ENCODE measurements at places on chromosomes 16 and 17.

DNA sequence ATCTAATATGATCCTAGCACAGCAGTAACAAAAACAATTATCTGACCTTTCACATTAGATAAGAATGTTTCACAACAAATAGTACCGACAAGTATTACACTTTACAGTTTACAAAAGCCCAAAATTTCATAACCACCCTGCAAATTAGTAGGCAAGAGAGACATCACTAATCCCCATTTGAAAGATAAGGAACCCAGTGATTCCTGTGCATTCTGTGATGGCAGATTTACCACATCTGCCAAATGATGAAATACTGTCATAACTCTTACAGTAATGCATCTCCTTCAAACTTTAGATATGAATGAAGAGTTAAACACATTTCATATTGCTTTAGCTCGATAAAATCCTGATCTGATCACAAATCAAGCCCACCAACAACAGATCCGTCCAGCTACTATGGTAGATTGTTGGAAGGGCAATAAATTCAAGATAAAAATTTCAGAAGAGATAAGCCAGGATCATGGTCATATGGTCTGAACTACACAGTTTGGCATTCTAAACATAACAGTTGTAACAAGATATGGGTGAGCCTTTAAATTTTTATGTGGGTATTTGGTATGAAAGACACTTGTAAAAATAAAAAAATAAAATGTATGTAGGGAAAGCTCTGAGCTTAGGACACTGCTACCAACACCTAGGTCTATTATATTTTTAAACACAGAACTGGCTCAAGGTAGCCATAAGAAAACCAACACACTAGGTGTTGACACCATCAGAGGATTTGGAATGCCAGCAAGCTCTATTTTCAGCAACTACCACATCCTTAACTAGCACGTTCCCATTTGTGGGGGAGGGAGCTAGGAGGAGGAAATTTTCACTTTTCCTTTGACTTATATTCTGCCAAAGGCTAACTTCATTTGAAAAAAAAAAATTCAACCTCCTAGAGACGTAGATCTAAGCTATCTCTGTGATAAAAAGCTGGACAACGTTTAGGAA is 9.3 kb downstream of the YWHAE start:
- DNase-seq = no peak

GRCh38 chr16:88532434-88533241 is 37.6 kb upstream of the ZC3H18 start:
- no peak for DNase-seq

- no peak for DNase-seq
These were observed 6.4 kb downstream of the AOC3 start for GRCh38 chr17:42857389-42857788.

GRCh38 chr17:4590981-4591453 is 6.7 kb downstream of the SMTNL2 start:
- no peak for DNase-seq

DNA sequence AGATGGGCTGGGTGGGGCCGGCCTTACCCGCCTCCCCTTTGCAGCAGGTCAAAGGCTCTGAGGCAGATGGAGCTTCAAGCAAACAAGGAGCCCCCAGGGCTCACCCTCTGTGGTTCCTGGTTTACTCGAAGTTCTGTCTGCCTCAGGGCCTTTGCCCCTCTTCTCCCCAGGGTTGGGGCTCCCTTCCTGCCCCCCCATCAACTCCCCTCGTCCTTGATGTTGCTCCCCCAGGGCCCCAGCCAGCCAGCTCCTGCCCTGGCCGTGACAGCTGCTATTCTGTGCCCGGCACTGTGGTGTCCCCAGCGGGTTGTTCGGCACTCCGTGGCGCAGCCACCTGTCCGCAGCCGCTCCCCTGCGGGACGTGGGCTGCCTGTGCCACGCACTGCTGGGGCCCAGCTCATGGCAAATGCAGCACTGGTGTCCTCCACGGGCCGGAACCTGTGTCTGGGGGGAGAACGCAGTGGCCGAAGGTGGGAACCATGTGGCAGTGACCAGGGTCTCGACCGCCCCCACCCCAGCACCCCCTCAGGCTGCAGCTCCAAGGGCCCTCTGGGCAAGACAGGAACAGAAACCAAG is 4.3 kb upstream of the METRN start:
- no peak for DNase-seq

- DNase-seq = no peak
These were observed 62.6 kb downstream of the PRKCA start for GRCh38 chr17:66364990-66365490.

DNA sequence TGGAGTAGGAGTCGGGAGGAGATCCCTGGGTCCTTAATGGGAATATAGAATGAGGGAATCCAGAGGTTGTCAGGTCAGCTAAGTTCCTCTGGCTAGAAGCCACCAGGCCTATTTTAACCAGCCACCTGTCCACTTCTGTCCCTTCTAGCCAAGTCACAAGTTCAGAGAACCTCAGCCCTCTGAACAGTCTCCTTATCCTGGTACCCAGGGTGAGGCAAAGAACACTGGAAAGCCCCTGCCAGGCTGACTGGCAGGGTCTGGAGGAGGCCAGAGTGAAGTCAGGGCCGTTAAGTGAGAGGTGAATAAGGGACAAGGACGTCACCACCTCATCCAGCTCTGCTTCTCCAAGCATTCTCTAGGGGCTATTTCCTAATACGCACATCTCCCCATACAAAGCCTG is 2.7 kb downstream of the CTDNEP1 start:
- DNase-seq = no peak

- DNase-seq = peak; percentile 34
These were observed 74.2 kb downstream of the VPS53 start for GRCh38 chr17:640436-640835.

GRCh38 chr16:83143788-83144187 is 517.0 kb downstream of the CDH13 start:
- no peak for DNase-seq

DNA sequence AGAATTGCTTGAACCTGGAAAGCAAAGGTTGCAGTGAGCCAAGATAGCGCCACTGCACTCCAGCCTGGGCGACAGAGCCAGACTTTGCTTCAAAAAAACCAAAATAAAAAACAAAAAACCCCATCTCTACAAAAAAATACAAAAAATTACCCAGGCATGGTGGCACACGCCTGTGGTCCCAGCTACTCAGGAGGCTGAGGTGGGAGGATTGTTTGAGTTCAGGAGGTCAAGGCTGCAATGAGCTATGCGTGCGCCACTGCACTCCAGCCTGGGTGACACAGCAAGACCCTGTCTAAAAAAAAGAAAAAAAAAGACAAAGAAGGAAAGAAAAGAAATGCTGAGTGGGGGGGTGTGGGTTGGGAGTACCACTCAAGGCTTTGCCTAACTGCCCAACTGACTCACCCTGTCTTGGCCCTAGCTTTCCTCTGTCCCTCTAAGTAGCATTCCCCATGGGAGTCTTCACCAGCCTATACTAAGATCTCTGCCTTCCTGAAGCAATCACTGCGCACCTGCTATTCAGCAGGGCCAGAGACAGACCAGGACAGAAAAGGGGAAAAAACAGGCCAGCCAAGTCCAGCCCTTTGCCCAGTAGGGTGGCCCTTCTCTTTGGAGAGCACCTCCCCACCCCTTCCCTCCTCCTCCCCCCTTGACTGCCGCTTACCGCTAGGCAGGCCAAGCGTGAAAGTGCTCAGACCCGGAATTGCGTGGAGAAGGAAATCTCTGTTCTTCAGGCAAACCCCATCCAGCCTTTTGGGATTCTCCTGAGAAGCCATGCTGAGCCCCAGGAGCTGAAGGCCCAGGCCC is 45.8 kb downstream of the RTN4RL1 start:
- DNase-seq = no peak

- DNase-seq = no peak
These were observed 40.1 kb upstream of the USP7 start for GRCh38 chr16:9003763-9004162.

DNA sequence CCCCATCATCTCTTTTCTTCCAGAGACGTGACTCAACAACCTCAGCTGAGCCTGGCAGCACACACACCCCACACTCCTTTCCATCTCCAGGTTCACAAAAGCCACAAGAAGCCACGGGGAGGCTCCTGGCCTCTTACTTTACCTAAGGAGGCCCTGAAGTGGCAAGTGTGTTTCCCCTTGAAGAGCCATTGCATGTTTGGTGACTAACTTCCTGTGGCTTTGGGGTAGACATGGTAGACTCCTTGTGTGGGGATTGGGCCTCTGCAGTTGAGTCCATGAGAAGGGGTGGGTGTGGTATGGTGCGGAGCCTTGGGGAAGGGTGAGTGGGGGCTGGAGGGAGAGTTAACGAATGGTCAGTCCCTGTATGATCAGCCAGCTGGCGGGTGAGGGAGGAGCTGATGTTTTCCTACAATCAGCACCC is 24.2 kb downstream of the SAP30BP start:
- DNase-seq = no peak

DNA sequence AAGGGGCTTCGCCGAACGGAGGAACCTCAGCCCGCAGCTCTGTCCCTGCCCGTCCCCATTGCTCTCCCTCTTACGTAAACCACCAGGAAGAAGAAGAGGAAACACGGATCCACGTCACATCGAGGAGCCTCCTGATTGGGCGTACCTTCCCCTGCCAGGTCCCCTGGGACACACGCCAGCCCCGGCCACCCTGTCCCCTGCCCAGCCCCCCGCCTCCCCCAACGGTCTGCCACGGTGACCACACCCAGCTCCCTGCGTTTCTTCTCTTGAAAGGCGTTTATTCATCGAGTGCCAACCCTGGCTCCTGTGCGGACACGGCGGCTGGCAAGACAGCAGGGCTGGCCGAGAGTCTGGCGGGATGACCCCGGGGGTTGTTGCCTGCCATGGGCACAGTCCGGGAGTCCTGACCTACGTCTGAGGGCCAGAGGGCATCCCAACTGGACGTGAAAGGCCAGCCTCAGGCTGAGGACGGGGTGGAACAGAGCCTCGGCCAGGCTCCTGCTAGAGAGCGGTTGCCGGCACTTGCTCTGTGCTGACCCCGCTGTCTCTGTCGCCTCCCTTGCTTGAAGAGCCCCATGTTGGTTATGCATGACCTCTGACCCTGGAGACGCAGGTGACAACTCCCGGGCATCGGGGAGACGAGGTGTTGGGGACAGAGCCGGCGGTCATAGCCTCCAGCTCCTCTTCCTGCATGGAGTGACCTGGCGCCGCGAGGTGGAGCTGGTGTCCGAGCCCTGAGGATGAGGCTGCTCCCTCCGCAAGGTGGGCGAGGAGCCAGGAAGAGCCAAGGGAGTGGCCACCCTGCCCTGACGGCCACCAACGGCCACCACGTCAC is 40.5 kb upstream of the ACSF3 start:
- DNase-seq = peak; percentile 20

- no peak for DNase-seq
These were observed 3.5 kb downstream of the GNG13 start for GRCh38 chr16:797120-797420.

GRCh38 chr17:75737133-75737962 is 16.1 kb downstream of the ITGB4 start:
- no peak for DNase-seq

DNA sequence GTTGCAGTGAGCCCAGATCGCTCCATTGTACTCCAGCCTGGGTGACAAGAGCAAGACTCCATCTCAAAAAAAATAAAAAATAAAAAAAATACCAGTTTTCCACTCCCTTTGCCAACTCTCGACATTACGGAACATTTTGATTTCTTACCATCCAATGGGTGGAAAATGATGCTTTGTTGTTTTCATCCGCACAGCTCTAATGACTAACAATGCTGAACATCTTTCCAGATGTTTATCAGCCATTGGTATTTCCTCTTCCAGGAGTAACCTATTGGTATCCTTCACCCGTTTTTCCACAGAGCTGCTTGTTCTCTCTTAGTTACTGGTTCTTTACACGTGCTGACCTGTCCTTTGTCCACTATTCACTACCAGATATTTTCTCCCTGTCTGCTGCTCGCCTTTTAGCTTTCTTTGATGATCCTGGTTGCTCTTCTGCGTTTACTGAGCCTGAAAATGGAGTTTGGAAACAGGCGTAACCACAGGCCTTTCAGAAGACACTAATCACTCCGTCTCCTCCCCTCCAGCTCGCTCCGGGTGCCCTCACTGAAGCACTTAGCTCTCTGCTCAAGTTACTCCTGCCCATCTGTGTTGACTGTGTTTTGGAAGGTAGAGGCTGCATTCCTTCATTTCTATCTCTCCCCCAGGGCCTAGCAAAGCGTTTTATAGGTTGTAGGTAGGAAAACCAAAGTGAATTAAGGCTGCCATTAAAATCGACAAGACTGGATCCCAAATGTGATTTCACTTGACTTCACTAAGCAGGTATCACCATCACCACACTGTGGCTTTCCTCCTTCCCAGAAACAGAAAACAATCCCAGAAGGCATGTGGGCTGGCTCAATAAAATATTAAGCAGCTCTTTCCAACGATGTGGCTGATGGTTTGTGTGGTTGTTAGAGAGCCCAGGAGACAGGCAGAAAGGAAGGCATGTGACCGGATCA is 8.9 kb downstream of the SHPK start:
- DNase-seq = no peak

GRCh38 chr16:28865722-28866453 is 2.2 kb downstream of the SH2B1 start:
- no peak for DNase-seq

DNA sequence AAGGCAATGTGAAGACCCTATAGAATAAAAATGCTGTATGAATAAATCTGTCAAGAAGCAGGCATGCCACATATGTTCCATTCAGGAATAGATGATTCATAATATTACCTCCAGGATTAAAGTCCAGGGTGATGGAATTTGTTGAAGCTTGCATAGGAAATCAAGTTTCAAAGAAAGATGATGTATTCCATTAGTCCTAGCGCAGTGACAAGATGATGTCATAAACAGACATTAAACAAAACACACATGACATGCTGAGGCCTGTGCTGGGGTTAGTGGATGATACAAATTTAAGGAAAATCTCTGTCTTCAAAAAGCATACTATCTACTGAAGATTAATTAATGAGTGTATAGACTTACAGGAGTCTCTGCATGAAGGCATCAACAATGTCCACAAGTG is 1025.2 kb downstream of the CDH11 start:
- no peak for DNase-seq

DNA sequence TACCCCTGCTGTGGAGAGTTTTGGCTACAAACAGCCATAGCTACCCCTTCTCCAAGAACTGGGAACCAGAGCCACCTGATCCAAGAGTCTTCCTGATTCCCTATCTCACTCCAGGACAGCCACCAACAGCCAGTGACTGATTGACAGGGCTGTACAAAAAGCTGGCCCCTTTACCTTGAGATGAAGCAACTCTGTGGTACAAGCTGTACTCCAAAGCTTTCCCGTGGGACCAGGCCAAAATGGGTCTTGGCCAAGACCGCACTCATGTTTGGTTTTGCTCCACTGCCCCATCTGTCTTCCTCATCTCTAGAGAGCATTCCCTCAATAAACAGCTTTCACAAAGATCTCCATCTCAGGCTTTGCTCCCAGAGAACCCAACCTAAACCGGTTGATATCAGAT is 43.6 kb downstream of the RNF157 start:
- no peak for DNase-seq

GRCh38 chr16:54241525-54241924 is 45.1 kb downstream of the IRX3 start:
- no peak for DNase-seq

- DNase-seq = no peak
These were observed 14.7 kb upstream of the PLLP start for GRCh38 chr16:57299009-57299718.
